Placental pericyte (primary cell): ENCODE measurements at places on chromosomes 7 and 10. TPM values are rescaled to one million over a fixed set of nuclear protein-coding genes. Genes with fewer than 3 reads are reported as not detected.

The R3HCC1L gene
- total RNA-seq = 12.5 and 12.9 TPM in 2 replicates

The LHFPL3 gene
- total RNA-seq = not detected in 2 replicates

The GPR22 gene
- total RNA-seq = under 0.01 TPM in 1 of 2 replicates, not detected in the other

The PDE1C gene
- total RNA-seq = 0.22 and 2.0 TPM in 2 replicates

The GJD4 gene
- total RNA-seq = not detected in 2 replicates

The SEMA3E gene
- under 0.01 and 1.7 TPM in 2 replicates for total RNA-seq

The BAZ1B gene
- total RNA-seq = 57.3 and 72.7 TPM in 2 replicates

The TUBB8 gene
- total RNA-seq = not detected in 2 replicates

The AOAH gene
- total RNA-seq = not detected in 2 replicates

The NANOS1 gene
- 0.66 and 8.4 TPM in 2 replicates for total RNA-seq

The H2BK1 gene
- total RNA-seq = not detected in 2 replicates

The TMEM270 gene
- not detected in 2 replicates for total RNA-seq

The SYT15 gene
- 0.22 and 0.43 TPM in 2 replicates for total RNA-seq

The CADPS2 gene
- 7.7 and 19.9 TPM in 2 replicates for total RNA-seq

The ACBD7 gene
- total RNA-seq = 0.72 TPM in 1 of 2 replicates, not detected in the other

The CAV2 gene
- total RNA-seq = 37.9 and 183 TPM in 2 replicates

The ZNF503 gene
- total RNA-seq = 8.3 and 15.9 TPM in 2 replicates

The SLC18A3 gene
- total RNA-seq = not detected in 2 replicates

The CYP2E1 gene
- total RNA-seq = 0.57 and 3.5 TPM in 2 replicates

The ATRNL1 gene
- 4.6 TPM in 1 of 2 replicates, not detected in the other for total RNA-seq

The ZNF425 gene
- 1.6 and 3.9 TPM in 2 replicates for total RNA-seq

The IQUB gene
- total RNA-seq = 0.57 and 0.66 TPM in 2 replicates

The SH2B2 gene
- 2.0 and 2.4 TPM in 2 replicates for total RNA-seq

The SPDYE9 gene
- total RNA-seq = not detected in 2 replicates

The CALML5 gene
- total RNA-seq = not detected in 2 replicates
